Gastroesophageal sphincter (tissue), 4 donors: ENCODE measurements at places on chromosomes 2 and 18. TPM values are rescaled to one million over a fixed set of nuclear protein-coding genes. Genes with fewer than 3 reads are reported as not detected.
A peak's percentile ranks its signal among the peaks of the same experiment; 100 is the strongest.

MEP1B gene
- not detected for total RNA-seq

COMMD1 gene
- total RNA-seq: 32.3 TPM

ARHGEF4 gene
- 15.9 TPM for total RNA-seq

VAMP8 gene
- 4.9 TPM for total RNA-seq

- peak; percentile 55 for ATAC-seq
These were observed 16.8 kb upstream of the LYPD6 start for GRCh38 chr2:149313512-149313972.

- ATAC-seq: no peak
These were observed 27.4 kb upstream of the IL1RL1 start for GRCh38 chr2:102283996-102284395.

- no peak for ATAC-seq
These were observed 64.9 kb upstream of the WIPF1 start for GRCh38 chr2:174662459-174662858.

DNA sequence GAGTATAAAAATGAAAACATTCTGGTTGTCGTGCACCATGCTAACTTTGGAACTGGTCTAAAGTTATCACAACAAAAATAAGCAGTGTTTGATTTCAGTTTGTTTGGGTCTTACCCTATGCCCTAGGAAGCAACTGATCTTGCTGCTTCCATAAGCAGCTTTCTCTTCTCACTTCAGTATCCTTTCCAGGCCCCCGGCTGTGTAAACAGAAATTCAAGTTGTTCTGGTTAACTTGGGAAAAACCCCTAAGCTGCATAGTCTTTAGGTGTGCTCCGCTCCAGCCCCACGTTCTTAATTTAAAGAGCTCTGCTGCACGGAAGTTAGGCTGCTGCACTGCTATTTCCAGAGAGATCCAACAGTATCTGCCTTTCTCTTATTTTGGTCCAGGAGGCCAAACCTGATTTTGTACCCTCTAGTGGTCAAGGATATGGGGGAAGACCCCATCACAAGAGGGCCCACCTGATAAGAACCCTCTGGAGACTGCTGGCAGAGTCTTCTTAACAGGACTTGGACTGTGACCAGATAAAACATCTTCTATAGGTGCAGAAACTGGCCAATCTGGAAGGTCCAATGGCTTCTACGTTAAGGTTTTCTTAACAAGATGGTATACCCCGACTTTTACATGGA, 69.1 kb downstream of the FEZ2 start:
- no peak for ATAC-seq

DNA sequence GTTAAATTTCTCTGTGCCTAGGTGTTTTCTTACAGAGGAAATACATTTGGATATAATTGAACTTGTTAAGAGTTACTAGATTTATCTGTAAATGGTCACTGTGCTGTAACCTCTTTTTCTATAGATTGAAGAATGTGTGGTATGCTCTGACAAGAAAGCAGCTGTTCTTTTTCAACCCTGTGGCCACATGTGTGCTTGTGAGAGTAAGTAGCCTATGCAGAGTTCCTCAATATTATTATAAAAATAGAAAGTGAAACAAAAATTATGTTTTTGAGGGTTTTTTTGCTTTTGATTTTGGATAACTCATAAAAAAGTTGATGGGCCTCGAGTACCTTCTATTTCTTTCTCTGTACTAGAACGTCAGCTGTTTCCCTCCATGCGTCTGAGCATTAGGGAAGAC, 112.4 kb downstream of the MIB1 start:
- no peak for ATAC-seq

DNA sequence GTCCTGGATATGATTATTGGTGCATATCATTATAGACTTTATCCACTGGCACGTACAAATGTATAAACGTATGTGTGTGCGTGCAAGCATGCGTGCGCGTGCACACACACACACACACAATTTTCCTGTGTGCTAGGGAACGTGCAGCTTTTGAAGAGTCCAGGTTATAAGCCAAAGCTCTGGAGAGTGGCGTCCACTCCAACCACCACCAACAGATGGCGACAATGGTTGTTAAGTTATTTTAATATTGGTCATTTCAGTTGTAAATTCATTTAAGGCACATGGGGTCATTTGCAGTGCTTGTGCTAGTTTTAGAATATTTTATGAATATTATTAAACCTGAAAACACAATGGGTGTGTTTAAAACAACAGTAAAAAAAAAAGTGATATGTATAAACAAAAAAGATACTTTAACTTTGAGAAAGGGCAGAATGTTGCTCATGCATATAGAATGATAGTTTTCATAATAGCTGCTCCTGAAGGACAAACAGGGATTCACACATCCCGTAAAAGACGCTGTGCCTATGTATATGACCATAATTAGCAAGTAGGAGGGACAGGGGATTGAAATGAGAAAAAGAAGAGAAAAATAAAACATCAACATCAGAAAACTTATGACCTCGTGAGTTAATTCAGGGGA, 124.2 kb upstream of the ITGB6 start:
- no peak for ATAC-seq

DNA sequence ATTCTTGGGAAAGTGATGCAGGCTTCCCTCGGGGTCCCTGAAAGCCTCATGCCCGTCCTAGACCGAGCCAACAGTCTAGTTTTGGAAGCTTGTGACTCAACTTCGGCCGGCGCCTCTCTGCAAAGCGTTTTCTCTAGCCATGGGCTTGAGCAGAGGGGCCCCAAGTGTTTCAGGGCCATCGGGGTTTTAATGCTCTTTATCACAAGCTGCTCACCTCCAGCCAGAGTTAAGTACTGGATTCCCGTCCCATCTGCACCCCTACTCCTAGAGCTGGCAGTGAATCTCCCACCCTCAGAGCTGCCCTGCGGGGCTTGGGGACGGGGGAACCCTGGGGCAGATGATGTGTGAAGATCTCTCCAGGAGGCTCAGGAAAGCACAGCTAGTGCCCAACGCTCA, 7.3 kb downstream of the RAX start:
- no peak for ATAC-seq

DNA sequence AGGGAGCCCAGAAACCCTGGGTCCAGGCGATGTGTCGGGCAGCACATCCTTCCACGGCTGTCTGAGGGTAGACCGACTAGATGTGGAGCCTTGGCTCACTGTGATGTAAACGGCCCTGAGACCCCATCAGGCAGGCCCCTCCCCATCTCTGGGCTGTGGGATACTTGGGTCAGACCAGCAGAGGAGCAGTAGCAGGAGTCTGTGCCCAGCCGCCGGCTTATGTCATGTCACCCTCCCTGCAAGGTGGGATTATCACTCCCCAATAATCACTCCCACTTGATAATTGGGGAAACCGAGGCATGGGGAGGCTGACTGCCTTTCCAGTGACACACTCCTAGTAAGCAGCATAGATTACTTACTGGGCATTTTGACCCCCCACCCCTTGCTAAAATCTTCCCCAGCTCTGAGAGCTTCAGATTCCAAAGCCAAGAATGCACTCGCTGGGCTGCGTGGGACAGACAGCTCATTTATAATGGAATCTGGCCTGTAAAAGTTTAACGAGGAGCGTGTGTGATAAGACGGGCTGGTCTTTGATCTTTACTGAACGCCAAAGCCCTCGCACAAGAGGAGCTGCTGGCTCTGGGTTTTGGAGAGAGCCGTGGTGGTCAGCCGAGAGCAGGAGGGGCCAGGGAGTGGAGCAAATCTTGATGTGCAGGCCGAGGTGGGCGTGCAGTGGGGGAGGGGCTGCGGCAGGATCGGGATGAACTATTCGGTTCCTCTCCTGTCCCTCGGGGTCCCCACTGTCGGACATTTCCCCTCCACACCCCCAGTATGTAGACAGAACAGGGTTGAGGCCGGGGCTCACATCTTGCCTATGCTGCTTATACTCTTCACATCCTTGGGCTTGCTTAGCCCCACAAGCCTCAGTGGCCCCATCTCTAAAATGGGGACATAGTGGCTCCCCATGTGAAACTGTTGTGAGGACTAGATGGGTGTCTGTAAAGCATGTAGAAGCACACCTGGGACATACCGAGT, 200.0 kb downstream of the GLI2 start:
- no peak for ATAC-seq

DNA sequence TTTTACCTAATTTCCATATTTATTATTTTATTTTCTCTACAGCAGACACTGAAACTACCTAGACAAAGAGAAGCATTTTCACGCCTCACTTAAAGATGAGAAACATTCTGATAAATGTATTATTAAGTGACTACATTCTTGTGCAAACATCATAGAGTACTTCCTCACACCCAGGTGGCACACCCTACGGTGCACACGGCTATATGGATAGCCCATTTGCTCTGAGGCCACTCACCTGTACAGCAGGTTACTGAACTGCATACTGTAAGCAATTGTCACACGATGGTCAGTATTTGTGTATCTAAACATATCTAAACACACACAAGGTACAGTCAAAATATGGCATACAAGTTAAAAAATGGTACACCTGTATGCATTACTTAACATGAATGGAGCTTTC, 481.4 kb downstream of the CMPK2 start:
- ATAC-seq: no peak

DNA sequence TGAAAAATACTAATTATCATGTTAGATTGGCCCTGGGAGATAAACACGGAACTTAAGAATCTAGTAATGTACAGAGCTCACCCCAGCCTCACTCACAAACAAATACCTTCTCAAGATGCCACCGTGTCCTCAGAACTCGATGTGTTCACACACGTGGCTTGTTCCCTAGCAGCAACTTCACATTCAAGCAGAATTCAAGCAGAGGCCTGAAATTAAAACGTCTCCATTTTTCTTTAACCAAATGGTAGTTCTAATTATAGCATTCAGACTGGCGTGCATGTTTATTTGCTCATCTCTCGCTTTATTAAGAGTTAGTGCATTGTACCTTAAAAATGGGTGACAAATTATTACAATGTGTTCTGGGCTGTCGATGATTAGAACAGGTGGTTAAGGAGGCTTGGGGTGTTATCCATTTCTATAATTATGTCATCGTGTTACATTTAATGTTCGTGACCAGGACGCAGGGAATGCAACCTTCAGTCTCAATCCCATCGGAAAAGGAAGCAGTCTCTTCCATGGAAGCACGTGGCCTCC, 57.3 kb upstream of the SLC66A3 start:
- no peak for ATAC-seq

GRCh38 chr2:74857215-74857614, 23.3 kb downstream of the HK2 start:
- ATAC-seq: no peak
